Vein endothelial cell (primary cell): ENCODE measurements at places on chromosomes 2 and 18. TPM values are rescaled to one million over a fixed set of nuclear protein-coding genes. Genes with fewer than 3 reads are reported as not detected.

ABCG8 gene
- total RNA-seq: not detected in 2 replicates

RTP5 gene
- total RNA-seq: not detected in 2 replicates

SEH1L gene
- total RNA-seq: 34.9 and 46.3 TPM in 2 replicates

DSC3 gene
- 0.10 and 0.33 TPM in 2 replicates for total RNA-seq

CABYR gene
- 1.6 and 4.1 TPM in 2 replicates for total RNA-seq

UGT1A5 gene
- total RNA-seq: not detected in 2 replicates

ERMN gene
- not detected in 2 replicates for total RNA-seq

CXCR4 gene
- total RNA-seq: 98.6 and 311 TPM in 2 replicates

LTBP1 gene
- 41.3 and 145 TPM in 2 replicates for total RNA-seq

TGOLN2 gene
- 149 and 163 TPM in 2 replicates for total RNA-seq

PLGLB2 gene
- total RNA-seq: 1.5 and 2.0 TPM in 2 replicates

RAB17 gene
- total RNA-seq: 2.3 and 9.5 TPM in 2 replicates

EVX2 gene
- not detected in 2 replicates for total RNA-seq

CYS1 gene
- total RNA-seq: 0.33 TPM in 1 of 2 replicates, not detected in the other
